ENCODE measurements at places on chromosomes 2 and 18. TPM values are rescaled to one million over a fixed set of nuclear protein-coding genes. Genes with fewer than 3 reads are reported as not detected.

DNA sequence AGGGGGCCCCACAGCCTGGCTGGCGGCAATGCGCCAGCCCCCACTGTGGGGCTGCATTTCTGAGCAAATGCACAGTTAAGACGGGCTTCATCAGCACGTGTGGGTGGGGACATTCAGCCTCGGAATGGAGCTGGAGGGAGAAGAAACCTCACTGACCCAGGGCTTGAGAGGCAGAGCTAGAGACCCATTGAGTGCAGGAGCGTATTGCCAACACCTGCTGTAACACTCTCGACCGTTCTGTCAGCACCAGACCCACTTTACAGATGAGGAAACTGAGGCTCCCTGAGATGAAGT is 200.9 kb upstream of the RAB6C start:
- DNase-seq = no peak

- DNase-seq = no peak
These were observed 4.7 kb upstream of the KCNF1 start for GRCh38 chr2:10906926-10907625.

GRCh38 chr2:47050021-47050760 is 104.9 kb downstream of the STPG4 start:
- no peak for DNase-seq

GRCh38 chr2:42964439-42965083 is 172.2 kb upstream of the HAAO start:
- peak; percentile 85 for DNase-seq

DNA sequence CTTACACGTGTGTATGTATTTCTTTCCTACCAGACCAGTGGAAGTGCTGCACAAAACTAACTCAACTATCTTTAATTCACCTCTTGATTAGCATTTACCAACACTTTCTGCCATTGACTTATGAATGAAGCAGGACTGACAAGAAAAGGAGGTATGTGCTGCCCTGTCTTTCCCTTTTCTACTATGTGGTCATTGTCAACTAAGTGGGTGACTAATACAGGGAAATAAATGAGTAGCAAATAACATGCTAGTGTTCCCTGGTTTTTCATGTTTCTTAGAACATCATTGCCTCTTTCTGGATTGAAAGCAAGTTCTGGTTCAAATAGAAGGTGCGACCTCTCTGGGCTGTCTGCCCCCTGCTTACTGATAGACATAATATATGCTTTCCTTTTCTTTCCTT is 58.0 kb downstream of the LINC00305 start:
- no peak for DNase-seq

GRCh38 chr2:232632904-232633412 is 446 bp upstream of the EFHD1 start:
- DNase-seq = peak; percentile 83

- DNase-seq = no peak
These were observed 70.9 kb upstream of the TMEM87B start for GRCh38 chr2:111984213-111984604.

DNA sequence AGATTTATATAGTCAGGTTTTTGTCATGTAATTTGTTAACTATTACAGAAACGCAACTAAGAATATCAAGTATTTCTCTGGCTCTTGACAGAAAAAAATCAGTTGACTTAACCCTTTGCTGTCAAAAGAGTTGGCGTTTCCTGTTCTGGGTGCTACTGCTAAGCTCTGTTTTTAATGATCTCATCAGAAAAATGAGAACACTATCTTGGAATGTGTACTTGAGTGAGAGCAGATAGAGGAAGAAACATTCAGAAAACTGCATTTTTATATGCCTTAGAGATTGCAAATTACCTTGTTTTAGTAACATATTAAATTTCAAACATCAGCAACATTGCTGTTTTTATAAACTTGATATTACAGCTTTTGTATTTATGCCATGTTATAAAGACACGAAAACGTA is 297.9 kb downstream of the RDH14 start:
- no peak for DNase-seq

Gene GCG
- total RNA-seq = not detected

Gene TNFRSF11A
- 1.2 TPM for total RNA-seq

Gene FBXO48
- total RNA-seq = 0.92 TPM

DNA sequence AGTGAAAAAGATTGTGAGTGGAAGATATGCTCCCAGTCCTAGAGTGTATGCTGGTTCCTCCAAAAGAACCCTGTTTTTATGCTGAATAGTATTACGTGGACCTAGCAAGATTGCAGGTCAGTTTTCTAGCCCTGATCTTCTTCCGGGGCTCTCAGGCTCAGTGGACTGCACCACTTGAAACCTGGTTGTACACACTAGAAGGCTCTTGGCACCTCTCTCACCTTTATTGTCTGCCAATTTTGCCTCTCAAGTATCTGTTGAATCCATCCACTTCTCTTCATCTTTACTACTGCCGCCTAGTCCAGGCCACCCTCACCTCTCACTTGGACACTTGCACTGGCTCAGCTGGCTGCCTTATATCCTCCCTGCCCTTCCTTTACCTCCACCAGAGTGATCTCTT is 16.8 kb downstream of the TTC39C start:
- DNase-seq = no peak

- DNase-seq = no peak
These were observed 27.1 kb downstream of the CAMKMT start for GRCh38 chr2:44388877-44389276.

GRCh38 chr2:166881177-166881576 is 7.1 kb upstream of the XIRP2 start:
- no peak for DNase-seq

Gene EMILIN2
- total RNA-seq = 23.4 TPM

Gene CYP27A1
- 7.9 TPM for total RNA-seq

GRCh38 chr2:101374821-101375561 is 12.3 kb downstream of the CREG2 start:
- no peak for DNase-seq

DNA sequence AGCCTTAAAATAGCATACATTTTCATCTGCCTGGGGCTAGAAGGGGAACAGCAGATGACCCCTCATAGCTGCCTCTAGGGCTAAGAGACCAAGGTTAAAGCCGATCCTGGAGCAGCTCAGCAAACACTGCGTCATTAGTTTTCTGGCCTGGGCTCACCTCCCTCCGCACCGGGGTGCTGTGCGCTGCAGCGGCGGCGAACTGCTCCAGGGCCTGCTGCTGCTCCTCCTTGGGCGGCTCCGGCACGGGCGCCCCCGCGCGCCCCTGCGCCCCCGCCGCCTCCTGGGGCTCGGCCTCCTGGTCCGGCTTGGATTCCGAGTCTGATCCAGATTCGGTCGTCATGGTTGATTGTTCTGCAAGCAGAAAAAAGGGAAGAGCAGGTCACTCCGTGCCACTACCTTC is 55.0 kb downstream of the EPB41L3 start:
- DNase-seq = peak; percentile 40

- DNase-seq = no peak
These were observed 115.9 kb upstream of the EPAS1 start for GRCh38 chr2:46181306-46181705.

- no peak for DNase-seq
These were observed 679.1 kb upstream of the ZEB2 start for GRCh38 chr2:145199042-145199441.

- no peak for DNase-seq
These were observed 254.9 kb upstream of the CWC22 start for GRCh38 chr2:180261976-180262375.

Gene CERS6
- total RNA-seq = 71.7 TPM

Gene CIB4
- total RNA-seq = not detected

DNA sequence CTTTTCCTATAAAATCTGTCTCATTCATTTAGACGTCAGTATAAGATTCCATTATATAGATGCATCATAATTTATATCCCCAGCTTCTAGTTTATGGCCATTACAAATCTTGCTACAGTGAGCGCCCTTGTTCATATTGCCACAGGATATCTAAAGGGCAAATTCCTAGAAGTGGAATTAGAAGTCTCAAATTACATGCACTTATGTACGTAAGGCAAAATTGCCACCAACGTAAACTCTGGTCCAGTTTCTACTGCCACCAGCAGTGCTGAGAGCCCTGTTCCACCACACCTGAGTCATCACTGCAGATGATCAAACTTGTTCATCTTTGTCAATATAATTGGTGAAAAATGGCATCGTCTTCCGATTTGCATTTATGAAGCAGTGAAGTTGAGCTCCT is 90.9 kb upstream of the ID2 start:
- no peak for DNase-seq

Gene RAD51AP2
- total RNA-seq = 0.10 TPM

DNA sequence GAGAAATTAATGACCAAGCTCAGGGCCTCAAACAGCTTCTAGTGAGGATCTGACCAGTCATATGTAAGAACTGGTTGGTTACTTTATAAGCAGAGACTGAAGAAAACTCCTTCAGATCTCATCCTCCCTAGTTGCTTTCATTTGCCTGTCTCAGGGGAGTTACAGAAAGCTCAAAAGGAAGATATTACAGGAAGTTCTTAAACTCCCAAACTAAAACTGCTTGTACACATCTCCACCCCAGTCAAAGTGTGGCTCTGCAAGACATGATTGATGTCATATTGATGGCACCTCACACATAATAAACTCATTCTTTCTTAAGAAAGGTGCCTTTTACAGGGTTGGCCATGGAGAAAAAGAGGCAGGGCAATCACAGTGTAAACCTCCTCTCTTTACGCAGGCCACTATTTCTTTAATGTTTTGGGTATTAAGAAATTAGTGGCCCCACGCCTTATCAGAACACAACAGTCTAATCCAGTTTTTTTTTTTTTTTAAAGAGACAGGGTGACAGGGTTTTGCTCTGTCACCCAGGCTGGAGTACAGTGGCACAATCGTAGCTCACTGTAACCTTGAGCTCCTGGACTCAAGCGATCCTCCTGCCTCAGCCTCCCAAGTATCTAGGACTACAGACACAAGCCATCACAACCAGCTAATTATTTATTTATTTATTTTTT is 62.6 kb upstream of the STK17B start:
- DNase-seq = no peak

Gene CPLX4
- not detected for total RNA-seq

- DNase-seq = no peak
These were observed 24.2 kb downstream of the CNRIP1 start for GRCh38 chr2:68295516-68295915.

- no peak for DNase-seq
These were observed 59.4 kb downstream of the ADD2 start for GRCh38 chr2:70708376-70709199.

DNA sequence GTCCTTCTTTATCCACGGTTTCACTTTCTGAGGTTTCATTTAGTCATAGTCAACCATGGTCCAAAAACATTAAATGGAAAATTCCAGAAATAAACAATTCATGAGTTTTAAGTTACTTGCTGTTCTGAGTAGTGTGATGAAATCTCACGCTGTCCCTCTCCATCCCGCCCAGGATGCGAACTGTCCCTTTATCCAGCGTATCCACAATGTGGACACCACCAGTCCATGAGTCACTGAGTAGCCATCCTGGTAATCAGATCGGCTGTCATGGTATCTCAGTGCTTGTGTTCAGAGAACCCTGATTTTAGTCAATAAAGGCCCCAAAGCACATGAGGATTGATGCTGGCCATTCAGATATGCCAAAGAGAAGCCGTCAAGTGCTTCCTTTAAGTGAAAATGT is 3.7 kb downstream of the SP140L start:
- no peak for DNase-seq

- no peak for DNase-seq
These were observed 128.7 kb downstream of the EIPR1 start for GRCh38 chr2:3248754-3249475.

DNA sequence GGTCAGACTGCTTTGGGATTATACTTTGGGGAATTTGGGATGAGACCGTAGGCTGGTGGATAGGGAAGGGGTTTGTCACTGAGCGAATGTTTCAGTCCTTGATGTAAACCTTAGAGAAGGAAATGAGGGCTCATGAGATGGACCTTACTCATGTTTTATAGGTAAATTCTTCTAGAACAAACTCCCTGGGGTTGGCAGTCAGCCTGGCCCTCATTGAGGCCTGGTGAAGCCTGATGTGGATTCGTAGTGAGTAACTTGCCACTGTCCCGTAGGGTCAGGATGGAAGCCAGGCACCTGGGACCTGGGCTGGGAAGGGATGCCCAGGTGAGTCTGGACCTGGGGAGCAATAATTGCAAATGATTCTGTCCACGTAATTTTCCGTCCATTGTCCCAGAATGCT is 258.3 kb downstream of the LPIN1 start:
- DNase-seq = no peak

DNA sequence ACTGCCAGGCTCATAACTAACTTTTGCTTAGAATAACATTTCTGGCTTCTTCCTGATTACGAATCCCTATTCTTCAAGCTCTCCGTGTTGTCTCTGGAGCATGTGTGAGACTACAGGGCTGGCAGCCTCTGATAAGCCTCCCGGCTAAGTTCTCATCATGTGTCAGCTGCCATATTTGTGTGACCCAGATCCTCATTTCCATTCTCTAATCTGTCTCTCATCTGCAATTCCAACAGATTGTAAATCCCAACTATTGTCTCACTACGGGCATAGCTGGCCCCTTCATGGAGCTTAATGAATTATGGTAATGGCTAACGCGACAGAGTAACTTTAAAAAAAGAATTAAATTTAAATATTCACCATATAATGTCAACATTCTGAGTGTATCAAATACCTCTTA is 165.4 kb downstream of the CMPK2 start:
- DNase-seq = no peak

- DNase-seq = no peak
These were observed 401.6 kb downstream of the GPD2 start for GRCh38 chr2:156837635-156838370.

GRCh38 chr2:144026753-144027152 is 493.2 kb downstream of the ZEB2 start:
- DNase-seq = no peak

Gene FOXI3
- not detected for total RNA-seq

GRCh38 chr2:171718720-171719119 is 31.5 kb downstream of the DYNC1I2 start:
- no peak for DNase-seq

DNA sequence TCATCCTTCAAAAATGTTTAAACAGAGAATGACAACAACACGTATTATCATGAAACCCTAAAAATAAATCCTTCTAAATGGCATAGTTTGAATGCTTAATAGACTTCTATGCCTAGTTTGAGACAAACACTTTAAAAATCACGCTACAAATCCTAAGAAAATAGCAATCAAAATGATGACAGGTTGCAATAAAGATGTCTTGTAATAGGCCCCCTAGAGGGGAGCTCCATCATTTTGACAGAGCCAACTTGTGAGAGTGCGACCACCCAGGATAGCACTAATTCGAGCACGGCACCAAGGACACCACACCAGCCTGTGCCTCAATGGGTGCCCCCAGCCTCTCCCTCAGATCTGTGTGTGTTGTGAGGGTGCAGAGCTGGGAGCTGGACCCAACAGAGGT is 241.3 kb upstream of the PXDN start:
- DNase-seq = no peak

DNA sequence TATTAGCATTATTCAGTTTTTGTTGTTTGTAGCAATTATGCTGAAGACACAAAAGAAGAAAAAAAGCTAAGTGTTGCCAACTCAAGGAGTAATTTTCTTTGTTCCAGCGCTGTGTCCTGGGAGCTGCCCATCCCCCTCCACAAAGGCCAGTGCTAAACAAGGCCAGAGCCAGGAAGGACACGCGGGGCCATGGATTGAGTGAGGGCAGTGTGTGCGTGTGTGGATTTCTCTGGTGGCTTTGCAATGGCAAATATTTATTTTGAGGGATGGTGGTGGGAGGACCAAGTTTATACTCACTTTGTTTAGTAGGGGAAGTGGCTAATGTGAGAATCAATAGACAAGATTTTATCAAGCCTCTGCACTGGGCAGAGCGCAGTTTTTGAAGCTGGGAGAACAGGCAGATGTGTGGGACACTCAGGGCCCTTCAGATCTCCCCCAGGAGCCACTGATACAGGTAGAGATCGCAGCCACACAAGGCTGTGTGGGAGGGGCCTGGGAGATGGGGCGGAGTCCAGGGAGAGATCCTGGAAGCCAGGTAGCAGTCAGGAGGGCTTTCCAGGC is 11.4 kb downstream of the AGAP1 start:
- DNase-seq = no peak

GRCh38 chr2:45935791-45936622 is 284.5 kb downstream of the PRKCE start:
- peak; percentile 94 for DNase-seq
